ENCODE measurements at places on chromosomes 2 and 18. TPM values are rescaled to one million over a fixed set of nuclear protein-coding genes. Genes with fewer than 3 reads are reported as not detected.

DNA sequence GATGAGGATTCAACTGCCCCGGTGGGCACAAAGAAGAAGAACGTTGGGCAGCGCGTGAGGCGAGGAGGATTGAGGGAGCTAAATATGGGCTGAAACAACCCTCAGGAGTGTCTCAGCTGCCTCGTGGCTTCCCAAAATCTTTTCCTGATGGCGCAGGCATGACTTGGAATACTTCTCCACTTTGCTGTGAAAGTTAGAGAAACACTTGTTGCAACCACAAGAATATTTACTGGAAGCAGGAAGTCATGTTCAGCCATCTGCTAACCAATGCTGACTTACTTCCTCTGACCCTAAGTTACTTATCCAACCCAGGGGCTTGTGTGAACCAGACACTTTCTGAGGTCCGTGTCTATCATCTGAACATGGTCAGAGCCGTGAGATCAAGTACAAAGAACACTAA, 148.8 kb downstream of the ARL4C start:
- DNase-seq: no peak

Gene NT5DC4
- not detected for total RNA-seq

Gene ADGRF3
- total RNA-seq: not detected

Gene TMSB10
- total RNA-seq: 1,113 TPM

- DNase-seq: no peak
Measured at GRCh38 chr18:37464257-37464656, 101.3 kb downstream of the CELF4 start.

Gene KIDINS220
- total RNA-seq: 49.9 TPM

- DNase-seq: no peak
Measured at GRCh38 chr2:221518201-221518934, 53.7 kb downstream of the EPHA4 start.

- no peak for DNase-seq
Measured at GRCh38 chr2:65057054-65057375, 799 bp downstream of the CEP68 start.
